ENCODE measurements at places on chromosomes 6 and 20.
A peak's percentile ranks its signal among the peaks of the same experiment; 100 is the strongest.

DNA sequence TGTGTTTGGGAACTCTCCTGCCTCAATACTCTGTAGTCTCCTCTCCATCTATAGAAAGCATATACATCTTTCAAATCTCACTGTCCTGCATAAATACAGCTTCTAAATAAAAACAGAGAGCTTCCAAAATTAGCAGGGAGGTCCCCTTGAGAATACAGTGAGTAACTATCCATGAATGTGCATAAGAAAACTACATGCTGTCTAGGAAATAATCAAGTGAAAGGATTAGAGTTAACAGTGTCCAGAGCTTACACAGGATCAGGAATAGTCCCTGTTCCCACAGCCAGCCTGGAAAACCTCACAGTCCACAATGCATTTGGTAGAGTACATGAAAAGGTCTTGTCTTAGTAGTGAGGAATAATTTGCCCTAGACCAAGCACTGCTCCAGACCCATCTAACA is 123.0 kb upstream of the POU3F2 start:
- DNase-seq = no peak

DNA sequence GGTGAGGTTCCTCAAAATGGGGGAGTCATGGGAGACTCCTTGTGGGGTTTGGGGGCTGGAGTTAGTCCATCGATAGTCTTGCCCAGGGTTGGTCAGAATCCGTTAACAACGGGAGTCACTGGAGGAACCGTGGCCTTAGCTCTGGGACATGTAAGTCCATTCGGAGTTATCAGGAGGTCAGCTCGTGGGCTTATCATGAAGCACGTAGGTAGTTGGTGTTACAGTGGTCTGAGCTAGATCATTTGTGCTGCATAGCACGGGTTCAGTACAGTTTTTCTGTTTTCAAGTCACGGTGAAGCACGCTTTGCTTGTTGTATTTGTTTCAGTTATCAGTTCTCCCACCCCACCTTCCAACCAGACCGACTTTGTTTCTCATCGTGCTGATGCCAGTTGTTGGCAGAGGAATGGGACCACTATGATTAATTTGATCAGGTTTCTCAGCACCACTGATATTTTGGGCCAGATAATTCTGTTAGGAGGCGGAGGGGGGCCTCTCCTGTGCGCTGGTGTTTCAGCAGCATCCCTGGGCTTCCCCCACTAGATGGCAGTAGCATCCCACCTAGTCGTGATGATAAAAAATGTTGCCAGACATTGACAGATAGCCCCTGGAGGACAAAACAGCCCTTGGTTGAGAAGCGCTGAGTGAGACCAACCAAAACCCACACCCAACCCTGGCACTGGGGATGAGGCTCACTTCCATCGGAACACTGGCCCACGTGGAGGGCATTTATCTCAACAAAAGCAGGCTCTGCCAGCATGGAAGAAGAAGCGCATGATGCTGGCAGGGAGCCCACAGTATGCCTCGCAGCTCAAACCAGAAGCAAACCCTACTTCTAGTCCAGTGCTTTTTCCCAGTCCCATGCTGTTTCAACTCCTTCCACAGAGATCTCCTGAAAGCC is 2.2 kb upstream of the APMAP start:
- peak; percentile 75 for DNase-seq

- DNase-seq = no peak
Observed at GRCh38 chr20:49377326-49377725, 99.5 kb upstream of the ZNFX1 start.

DNA sequence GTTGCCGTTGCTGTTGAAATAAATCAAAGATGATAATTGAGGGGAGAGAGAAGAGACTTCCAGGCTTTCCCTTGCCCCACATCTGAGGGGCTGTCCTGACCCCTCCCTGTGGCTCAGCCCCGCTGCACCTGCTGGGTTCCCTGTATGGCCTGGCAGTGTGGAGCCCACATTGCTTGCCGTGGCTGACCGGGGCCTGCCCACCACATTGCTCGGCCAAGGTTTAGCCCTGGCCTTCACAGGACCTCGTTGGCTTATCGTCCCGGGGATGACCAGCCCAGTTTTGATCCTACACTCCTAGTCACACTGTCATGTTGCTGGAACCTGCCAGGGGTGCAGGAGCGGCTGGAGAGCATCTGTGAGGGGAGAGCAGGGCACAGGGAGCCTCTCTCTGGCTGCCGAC is 102.4 kb downstream of the CDH4 start:
- no peak for DNase-seq

GRCh38 chr20:44803383-44803941 is 6.9 kb downstream of the RIMS4 start:
- DNase-seq = no peak

DNA sequence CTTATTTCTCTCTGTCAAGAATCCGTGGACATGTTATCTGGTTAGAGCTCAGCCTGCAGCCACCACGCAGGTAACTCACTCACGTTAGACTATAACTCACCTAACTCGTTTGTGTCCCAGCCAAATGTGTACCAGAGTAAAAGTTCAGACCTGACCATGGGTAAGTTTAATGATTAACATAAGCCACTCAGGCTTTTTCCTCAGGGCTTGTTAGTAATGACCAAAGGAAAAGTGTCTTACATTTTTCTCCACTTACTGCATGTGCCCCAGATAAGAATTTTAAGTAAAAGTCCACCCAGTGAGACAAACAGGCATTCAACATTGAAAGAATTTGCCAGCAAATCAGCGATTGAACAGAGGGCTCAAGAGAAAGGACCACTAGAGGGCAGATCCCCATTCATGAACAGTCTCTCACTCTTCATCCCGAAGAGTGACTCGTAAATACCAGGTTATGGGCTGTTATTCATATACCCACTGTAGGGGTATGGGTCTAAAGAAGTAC is at the start of gene PKHD1:
Gene PKHD1, minus strand, starts transcription at position 116 of the 502 bp plus-strand sequence. CDS start 2,680 bp downstream, outside the sequence.
- no peak for DNase-seq

DNA sequence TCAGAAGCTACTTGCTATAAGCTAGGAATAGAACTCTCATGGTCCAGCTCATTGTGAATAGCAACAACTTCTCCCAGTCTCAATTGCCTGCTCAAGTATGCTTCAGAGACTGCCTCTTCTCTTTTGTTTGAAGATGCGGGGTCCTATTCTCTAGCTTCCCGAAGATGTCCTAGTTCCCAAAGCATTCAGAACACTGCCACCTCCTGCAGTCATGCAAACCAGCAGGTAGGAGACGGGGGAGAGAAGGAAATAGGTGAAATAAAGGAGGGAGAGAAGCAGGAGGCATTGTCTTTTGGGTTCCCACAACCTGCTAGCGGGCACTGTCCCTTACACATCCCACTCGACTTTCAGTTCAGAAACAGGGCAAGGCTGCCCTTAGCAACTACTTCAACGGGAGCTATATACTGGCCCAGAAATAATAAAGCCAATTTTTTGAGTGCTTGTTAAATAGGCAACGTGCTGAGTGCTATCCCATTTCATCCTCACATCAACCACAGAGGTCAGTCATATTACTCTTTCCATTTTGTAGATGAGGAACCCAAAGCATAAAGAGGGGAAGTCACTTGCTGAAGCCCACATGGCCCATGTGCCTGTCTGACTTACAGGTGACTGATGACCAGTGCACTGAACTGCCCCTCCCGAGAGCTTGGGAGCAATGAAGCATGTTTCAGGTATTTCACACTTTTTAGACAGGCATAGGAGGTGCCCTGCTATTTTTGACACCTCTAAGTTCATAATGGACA is 61.9 kb upstream of the ATXN1 start:
- DNase-seq = no peak

DNA sequence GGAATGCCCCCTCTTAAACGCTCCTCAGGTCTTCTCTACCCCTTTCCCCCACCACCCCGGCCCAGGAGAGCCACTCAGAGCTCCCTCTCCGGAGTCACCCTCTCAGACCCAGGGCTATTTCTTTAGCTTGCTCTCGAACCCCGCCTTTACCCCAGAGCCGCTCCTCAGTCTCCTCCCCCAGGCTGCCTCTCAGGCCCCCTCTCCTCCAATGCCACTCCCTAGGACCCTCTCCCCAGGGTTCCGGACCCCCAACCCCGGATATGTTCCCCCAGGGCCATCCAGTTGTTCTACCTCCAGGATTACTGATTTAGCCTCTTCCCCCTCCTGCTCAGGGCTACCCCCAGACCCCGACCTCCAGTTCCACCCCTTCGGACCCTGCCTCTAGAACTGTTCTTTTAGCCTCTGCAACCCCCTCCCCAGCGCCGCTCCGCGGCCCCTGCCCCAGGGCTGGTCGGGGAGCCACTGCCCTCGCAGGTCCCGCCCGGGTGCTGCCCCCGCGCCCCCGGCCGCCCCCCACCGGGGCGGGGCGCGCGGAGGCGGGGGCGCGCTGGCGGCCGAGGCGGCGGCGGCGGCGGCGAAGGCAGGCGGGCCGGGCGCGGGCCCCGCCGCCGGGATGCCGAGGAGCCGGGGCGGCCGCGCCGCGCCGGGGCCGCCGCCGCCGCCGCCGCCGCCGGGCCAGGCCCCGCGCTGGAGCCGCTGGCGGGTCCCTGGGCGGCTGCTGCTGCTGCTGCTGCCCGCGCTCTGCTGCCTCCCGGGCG is at the start of gene MMP24:
Gene MMP24, plus strand, starts transcription at position 565 of the 758 bp plus-strand sequence. Its CDS starts 49 bp downstream, at position 614.
- no peak for DNase-seq

- no peak for DNase-seq
Observed at GRCh38 chr6:12748815-12749521, 32.4 kb downstream of the PHACTR1 start.

DNA sequence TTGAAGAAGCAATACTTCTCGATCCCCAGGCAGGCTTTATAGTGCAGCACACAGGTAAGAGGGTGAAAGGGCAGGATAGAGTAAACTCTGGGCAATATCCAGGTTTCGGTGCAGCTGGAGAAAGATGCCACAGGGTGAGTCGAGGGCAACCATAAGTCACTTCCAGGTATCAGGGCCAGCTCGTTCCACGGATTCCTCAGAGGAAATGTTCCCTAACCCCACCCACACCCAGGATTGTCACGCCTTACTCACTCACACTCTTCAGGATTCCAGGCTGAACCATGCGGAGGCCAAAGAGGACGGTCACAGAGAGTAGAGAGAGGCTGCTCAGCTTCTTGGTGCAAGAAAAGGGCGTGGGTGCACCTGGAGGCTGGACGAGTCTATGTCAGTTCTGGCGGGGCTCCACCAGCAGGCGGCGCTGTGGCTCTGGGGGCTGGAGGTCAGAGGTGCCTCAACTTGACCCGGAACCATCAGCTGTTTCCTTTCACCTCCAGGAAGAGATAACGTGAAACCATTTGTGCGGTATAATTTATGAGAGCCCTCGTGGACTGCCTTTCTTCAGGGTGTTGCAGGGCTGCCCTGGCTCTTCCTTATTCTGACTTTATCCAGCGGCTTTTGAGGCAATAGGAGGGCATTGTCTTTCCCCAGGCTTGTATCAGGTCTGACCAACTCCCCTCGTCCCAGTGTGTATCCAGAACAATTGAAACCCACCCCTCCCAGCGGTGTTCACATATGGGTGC is 14.5 kb upstream of the WFDC12 start:
- DNase-seq = peak; percentile 74

DNA sequence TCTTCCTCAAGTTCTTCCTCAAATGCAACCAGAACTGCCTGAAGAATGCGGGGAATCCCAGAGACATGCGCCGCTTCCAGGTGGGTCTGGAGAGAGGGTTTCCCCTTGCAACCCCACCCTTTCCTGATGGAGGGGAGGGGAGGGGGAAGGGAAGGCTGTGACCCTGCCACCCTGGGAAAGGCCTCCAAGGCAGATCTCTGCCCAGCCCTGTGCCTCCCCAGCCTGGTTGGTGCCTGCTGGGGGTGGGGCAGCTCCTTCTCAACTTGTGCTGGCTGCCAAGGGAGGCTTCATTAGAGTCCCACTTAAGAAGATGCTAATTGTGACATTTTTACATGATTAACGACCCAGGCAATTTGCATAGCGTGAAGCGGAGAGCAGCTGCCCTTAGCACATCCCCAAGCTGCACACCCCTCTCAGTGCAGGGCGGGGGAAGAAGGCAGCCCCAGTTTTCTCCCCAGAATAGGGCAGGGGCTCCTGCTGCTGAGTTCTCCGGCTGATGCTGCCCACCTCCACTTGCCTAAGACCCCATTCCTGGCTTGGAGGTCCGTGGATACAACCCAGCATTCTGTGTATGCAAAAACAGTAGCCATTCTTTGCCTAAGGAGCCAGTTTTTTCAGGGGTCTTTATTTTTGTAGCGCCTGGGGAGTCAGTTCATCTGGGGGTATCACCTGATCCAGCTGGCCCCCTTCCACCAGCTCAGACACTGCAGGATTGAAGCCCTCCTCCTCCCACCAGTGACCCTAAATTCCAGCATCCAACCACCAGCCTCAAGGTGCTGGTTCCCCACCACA is 51.7 kb downstream of the CPXM1 start:
- DNase-seq = no peak

GRCh38 chr20:51738877-51739447 is 29.2 kb downstream of the ATP9A start:
- no peak for DNase-seq

DNA sequence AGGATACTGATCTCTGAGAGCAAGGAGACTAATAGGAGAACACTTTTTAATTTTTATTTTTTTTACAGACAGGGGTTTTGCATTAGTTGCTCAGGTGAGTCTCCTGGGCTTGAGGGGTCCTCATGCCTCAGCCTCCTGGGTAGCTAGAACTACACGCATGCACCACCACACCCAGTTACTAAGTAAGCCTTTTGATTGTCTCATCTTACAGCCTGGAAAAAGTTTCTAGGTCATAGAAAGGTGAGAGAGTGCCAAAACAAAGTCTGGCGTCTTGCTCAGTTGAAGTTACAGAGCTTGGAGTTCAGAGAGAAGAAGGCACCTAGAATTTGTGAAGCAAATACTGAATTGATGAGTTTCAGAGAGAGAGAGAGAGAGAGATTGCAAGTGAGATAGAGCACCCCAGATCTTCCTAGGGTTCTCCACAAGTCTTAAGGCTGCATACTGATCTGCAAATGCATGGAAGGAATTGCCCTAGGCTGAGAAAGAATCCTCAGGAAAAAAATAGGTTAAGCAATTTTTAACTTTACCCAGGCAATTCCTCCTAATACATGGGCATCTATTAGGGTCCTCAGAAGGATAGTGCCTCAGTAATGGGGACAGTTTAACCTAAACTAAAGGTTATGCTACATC is 37.6 kb upstream of the PHIP start:
- DNase-seq = no peak

DNA sequence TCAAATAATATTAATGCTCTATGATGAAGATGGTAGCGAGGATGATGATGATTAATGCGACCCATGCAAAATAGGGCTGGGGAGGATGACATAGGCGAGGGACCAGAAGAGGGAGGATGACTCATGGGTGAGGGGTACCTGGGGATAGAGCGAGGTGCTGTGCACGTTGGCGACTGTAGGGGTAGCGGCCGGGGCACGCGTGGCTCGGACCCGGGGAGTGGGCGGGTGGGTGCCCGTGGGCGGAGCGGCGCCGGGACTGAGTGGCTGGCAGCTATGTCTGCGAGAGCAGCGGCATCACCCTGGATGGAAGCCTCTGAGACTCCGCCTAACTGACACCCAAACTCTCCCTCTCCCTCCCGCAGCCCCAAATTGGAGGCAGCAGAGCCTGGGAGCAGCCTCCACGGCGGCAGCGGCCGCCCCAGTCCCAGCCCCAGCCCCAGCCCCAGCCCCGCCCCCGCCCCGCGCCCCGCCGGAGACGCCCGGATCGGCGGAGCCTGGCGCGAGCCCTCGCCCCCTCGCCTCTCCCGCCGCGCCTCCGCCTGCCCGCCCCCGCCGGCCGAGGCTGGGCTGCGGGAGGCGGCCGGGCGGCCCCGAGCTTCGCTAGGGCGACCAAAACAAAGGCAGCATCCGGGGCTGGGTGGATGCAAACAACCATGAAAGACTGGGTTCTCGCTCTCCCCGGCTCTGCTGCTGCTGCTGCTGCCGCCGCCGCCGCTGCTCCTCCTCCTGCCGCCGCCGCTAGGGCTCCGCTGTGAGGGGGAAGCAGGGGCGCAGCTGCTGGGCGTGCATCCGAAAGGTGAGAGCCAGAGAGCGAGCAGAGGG is at the start of gene RIMS1:
Gene RIMS1, plus strand, starts transcription at position 367 of the 822 bp plus-strand sequence. CDS start 474 bp downstream, outside the sequence.
- DNase-seq = no peak
